ENCODE measurements at places on chromosomes 2 and 18.

DNA sequence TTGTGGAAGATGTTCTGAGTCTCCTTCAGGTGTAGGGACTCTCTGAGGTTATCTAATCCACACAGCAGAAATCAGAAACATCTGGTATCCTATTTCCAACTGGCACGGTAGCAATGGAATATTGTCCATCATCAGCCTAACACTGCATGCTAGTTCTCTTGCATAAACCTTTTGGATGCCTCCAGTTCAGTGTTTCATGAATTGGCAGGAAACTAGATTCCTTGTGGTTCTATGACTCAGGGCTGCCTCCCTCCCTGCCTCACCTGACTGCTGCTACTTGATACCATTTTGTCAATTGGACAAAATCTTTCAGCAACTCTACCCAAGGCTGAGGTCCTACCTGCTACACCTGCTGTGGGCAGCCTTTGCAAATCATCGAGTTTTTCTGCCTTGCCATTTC lies 130.9 kb downstream of the TPGS2 start:
- no peaks in the 10 kb centered on the region for H3K4me1 ChIP-seq
- DNase-seq, result no peak
- no peak overlapping the region for H3K27ac ChIP-seq
- no peak overlapping the region for H3K4me3 ChIP-seq
- H3K36me3 ChIP-seq, result no peaks in the 10 kb centered on the region
- H3K27me3 ChIP-seq, result no peaks in the 10 kb centered on the region

GRCh38 chr2:43123981-43124686 lies 102.3 kb downstream of the ZFP36L2 start:
- DNase-seq, result no peak
- peaks cover 54% of the 10 kb centered on the region for H3K4me1 ChIP-seq
- H3K27me3 ChIP-seq, result no peaks in the 10 kb centered on the region
- no peak overlapping the region for H3K27ac ChIP-seq
- no peaks in the 10 kb centered on the region for H3K36me3 ChIP-seq
- H3K4me3 ChIP-seq, result no peak overlapping the region

GRCh38 chr2:170685591-170685990 lies 29.5 kb upstream of the SP5 start:
- peaks cover 5% of the 10 kb centered on the region for H3K27me3 ChIP-seq
- no peaks in the 10 kb centered on the region for H3K36me3 ChIP-seq
- H3K4me3 ChIP-seq, result no peak overlapping the region
- no peaks in the 10 kb centered on the region for H3K4me1 ChIP-seq
- DNase-seq, result no peak
- no peak overlapping the region for H3K27ac ChIP-seq

DNA sequence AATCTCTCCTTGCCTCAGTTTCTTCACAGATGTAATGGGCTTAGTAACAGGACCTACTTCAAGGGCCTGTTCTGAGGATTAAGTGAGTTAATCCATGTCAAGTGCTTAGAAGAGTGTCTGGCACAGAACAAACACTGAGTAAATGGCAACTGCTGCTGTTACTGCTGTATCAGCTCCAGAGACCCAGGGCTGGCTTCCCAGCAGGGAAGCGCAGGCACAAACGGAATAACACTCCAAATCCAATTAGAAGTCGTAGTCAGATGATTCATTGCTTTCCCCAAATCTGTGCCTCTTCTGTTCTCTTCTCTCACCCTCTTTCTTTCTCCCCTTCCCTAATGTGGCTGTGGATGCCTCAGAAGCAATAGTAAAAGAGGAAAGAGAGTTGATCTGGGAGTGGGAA lies 101.1 kb upstream of the FZD7 start:
- H3K36me3 ChIP-seq, result no peaks in the 10 kb centered on the region
- H3K4me1 ChIP-seq, result no peaks in the 10 kb centered on the region
- no peak overlapping the region for H3K27ac ChIP-seq

DNA sequence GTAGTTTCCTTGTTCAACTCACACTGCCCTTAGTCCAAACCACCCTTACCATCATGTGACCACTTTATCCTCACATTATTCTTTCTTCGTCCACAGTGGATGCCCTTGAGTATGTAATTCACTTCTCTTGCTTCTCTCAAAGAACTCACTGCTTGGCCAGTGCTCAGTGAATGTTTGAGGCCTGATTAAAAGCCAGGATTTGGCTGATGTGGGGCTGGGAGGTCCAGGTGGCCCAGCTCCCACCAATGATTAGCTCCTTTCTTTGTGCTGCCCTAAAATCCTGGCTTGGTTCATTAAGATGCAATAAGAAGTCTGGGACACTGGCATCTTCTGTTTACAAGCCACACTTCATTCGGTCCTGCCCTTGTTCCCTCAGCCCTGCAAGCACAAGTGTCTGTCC lies 97.8 kb upstream of the CELF4 start:
- H3K4me1 ChIP-seq, result no peaks in the 10 kb centered on the region
- DNase-seq, result no peak
- no peaks in the 10 kb centered on the region for H3K27me3 ChIP-seq
- H3K4me3 ChIP-seq, result no peak overlapping the region
- H3K27ac ChIP-seq, result no peak overlapping the region

GRCh38 chr18:3840766-3841165 lies 390.8 kb downstream of the TGIF1 start:
- H3K36me3 ChIP-seq, result no peaks in the 10 kb centered on the region
- peaks cover 10% of the 10 kb centered on the region for H3K27me3 ChIP-seq
- DNase-seq, result no peak
- no peak overlapping the region for H3K4me3 ChIP-seq

- H3K4me3 ChIP-seq, result no peak overlapping the region
- DNase-seq, result no peak
- no peaks in the 10 kb centered on the region for H3K4me1 ChIP-seq
- H3K36me3 ChIP-seq, result no peaks in the 10 kb centered on the region
- H3K27ac ChIP-seq, result no peak overlapping the region
Measured at GRCh38 chr2:121019071-121019470, 265.9 kb downstream of the TFCP2L1 start.

GRCh38 chr2:98088261-98088660 lies 1.3 kb downstream of the VWA3B start:
- H3K4me3 ChIP-seq, result peak overlapping the region; percentile 89
- H3K4me1 ChIP-seq, result peaks cover 46% of the 10 kb centered on the region
- peak overlapping the region; percentile 56 for H3K27ac ChIP-seq
- H3K36me3 ChIP-seq, result no peaks in the 10 kb centered on the region
- no peaks in the 10 kb centered on the region for H3K27me3 ChIP-seq
- no peak for DNase-seq

GRCh38 chr2:200618590-200619021 lies 32.8 kb downstream of the AOX1 start:
- no peak overlapping the region for H3K4me3 ChIP-seq
- H3K27me3 ChIP-seq, result peaks cover 11% of the 10 kb centered on the region
- no peaks in the 10 kb centered on the region for H3K36me3 ChIP-seq
- no peak overlapping the region for H3K27ac ChIP-seq

DNA sequence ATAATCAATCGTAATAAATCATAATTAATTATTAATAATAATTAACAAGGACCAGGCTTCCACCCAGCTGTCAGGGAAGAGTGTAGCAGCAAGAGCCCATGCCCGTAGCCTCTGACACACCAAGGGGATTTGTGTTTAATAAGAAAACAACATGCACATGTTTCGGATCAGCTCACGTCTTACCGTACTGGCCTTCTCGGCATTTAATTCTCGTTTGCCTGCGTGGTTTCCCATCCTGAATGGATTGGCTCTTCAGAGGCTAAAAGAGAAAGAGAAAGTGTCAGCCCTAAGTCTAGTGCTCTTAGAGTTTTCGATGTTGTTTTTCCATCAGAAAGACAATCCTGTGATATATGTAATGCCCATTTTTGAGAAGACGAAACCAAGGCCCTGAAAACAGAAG lies 27.6 kb downstream of the MBP start:
- peak overlapping the region; percentile 77 for H3K27ac ChIP-seq
- no peaks in the 10 kb centered on the region for H3K27me3 ChIP-seq
- H3K36me3 ChIP-seq, result peaks cover 59% of the 10 kb centered on the region

DNA sequence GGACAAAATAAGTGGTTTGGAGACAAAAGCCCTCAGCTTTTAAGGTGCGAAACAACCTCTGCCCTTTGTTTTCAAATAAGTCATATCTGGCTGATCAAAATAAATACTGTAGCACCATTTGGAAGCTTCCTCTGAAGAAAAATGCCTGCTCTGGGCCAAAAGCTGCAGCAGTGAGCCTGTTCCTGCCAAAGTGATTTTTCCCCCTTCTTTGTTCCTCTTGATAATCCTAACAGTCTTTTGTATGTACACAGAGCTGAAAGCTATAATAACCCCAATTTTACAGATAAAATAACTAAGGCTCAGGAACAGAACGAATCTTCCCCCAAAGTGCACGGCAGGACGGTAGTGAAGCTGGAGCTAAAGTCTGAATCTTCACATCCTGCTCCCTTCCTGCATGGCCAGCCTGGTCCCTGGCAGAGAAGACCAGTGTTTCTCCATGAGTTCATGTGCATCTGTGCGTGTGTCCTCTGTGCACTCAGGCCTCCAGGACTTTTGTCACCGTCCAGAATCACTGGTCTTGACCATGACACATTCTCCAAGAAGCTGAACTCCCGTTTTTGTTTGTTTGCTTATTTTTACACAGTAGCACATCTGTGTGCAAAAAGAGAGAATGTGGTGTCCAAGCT lies 2114.1 kb upstream of the PIK3C3 start:
- DNase-seq, result no peak
- H3K4me3 ChIP-seq, result no peak overlapping the region
- no peaks in the 10 kb centered on the region for H3K27me3 ChIP-seq
- no peak overlapping the region for H3K27ac ChIP-seq
- H3K36me3 ChIP-seq, result no peaks in the 10 kb centered on the region

- no peaks in the 10 kb centered on the region for H3K36me3 ChIP-seq
- DNase-seq, result no peak
- H3K27ac ChIP-seq, result no peak overlapping the region
- no peak overlapping the region for H3K4me3 ChIP-seq
- H3K4me1 ChIP-seq, result no peaks in the 10 kb centered on the region
Measured at GRCh38 chr2:118738106-118738505, 109.3 kb downstream of the EN1 start.

- H3K4me1 ChIP-seq, result no peaks in the 10 kb centered on the region
- no peak for DNase-seq
Measured at GRCh38 chr2:236971919-236972381, 113.7 kb upstream of the COPS8 start.

- H3K27ac ChIP-seq, result no peak overlapping the region
- no peak overlapping the region for H3K4me3 ChIP-seq
- no peaks in the 10 kb centered on the region for H3K36me3 ChIP-seq
- no peak for DNase-seq
Measured at GRCh38 chr2:237643582-237644380, 16.4 kb downstream of the LRRFIP1 start.

- H3K27me3 ChIP-seq, result no peaks in the 10 kb centered on the region
- H3K4me1 ChIP-seq, result peaks cover 70% of the 10 kb centered on the region
- peak; percentile 67 for DNase-seq
- peak overlapping the region; percentile 92 for H3K27ac ChIP-seq
Measured at GRCh38 chr2:218257390-218257981, 3.3 kb upstream of the GPBAR1 start.

GRCh38 chr2:240159251-240159839 lies 18.9 kb upstream of the OTOS start:
- no peak overlapping the region for H3K4me3 ChIP-seq
- no peaks in the 10 kb centered on the region for H3K36me3 ChIP-seq
- DNase-seq, result no peak
- no peak overlapping the region for H3K27ac ChIP-seq

DNA sequence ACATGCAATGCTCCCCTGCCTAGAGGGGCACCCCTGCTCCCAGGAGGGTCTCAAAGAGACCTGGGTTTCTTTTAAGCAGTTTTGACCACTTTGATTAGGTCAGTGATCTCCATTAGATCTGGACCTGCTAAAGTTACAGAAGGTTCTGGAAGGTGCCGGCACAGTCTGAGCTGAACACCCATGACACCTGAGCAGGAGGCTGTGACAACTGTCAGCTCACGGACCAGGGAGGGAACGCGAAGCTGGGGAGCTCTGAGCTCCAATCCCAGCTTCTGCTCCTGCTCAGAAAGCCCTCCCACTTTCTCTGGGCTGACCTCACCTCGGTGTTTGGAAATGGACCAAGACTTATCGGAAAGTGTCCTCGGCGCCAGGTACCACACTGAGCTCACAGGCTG lies 113.8 kb downstream of the NFATC1 start:
- no peak for DNase-seq
- H3K4me3 ChIP-seq, result peak overlapping the region; percentile 28
- H3K36me3 ChIP-seq, result peaks cover 23% of the 10 kb centered on the region
- peak overlapping the region; percentile 89 for H3K27ac ChIP-seq
- no peaks in the 10 kb centered on the region for H3K27me3 ChIP-seq

GRCh38 chr2:67646714-67647333 lies 249.7 kb downstream of the ETAA1 start:
- no peak for DNase-seq
- no peaks in the 10 kb centered on the region for H3K36me3 ChIP-seq
- no peak overlapping the region for H3K4me3 ChIP-seq
- no peaks in the 10 kb centered on the region for H3K4me1 ChIP-seq
- no peak overlapping the region for H3K27ac ChIP-seq
- peaks cover 7% of the 10 kb centered on the region for H3K27me3 ChIP-seq

DNA sequence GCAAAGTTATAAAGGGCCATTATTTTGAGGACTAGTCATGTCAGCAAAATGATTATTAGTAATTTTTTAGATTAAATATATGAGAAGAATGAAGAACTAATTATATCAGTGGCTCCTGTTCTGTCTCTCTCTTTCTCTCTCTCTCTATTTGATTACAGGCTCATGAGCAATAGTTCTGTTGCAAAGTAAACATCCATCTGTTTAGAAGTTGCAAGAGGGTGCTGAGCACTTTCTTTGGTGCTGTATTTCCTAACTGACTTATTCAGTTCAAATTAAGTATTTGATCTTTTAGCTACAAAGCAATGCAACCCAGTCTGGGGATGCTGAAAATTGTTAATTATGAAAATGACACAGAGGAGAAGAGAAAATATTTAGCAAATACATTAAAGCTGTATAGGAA lies 408.1 kb upstream of the UBE2E3 start:
- DNase-seq, result no peak
- H3K27ac ChIP-seq, result no peak overlapping the region
- no peaks in the 10 kb centered on the region for H3K4me1 ChIP-seq
- H3K36me3 ChIP-seq, result no peaks in the 10 kb centered on the region

DNA sequence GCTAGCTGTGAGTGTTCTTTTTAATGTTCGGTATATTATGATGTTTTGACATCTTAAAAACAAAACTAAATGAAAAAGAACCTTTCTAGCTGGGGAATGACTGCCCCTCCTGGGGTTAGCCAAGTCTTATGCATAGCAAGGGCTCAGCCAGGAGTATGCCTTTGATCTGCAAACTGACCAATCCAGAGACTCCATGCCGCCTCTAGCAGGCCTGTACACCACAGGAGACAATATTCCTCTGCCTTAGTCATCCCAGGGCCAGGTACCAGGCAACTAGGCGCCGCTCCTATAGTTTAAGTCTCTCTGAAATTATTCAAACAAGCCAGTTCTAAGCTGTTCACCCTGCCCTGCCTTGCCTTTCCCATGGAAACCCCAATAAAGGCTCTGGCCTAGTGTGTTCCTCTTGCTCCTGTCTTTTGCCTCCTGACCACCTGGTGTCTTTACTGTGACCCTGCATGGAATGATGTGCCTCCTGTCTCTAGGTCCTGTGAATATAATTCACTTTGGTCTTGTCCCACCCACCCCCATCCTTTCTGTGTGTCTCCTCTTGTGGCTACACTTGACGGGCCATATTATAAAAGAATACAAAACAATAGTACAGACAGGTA lies 52.0 kb upstream of the CHN1 start:
- no peaks in the 10 kb centered on the region for H3K4me1 ChIP-seq
- H3K4me3 ChIP-seq, result no peak overlapping the region
- H3K36me3 ChIP-seq, result peaks cover 9% of the 10 kb centered on the region
